ENCODE measurements at places on chromosomes 12 and 14. TPM values are rescaled to one million over a fixed set of nuclear protein-coding genes. Genes with fewer than 3 reads are reported as not detected.
A peak's percentile ranks its signal among the peaks of the same experiment; 100 is the strongest.

DNA sequence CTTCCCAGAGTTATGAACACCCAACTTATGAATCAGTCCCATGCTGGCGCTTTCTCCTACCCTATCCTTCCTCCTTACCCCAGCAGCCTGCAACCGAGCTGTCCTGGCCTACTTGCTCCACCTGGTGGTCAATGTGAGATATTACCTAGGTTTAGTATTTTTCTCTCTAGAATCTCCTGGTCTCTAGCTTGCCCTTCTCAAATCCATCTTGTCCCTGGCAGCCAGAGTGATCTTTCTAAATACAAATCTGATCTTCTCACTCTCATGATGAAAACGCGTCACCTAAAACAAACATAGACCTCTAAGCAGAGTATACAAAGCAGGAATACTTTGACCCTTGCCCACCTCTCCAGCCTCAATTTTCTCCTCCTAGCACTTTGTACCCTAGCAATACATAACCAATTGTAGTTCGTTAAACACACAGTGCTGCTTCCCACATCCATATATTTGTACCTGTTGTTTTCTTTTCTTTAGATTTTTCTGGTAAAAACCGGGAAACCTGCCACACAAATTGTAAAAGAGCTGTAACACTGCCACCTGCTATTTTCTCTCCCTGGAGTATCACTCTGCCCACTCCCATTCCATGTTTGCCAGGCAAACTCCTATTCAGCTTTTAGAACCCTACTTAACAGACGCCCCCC is 20.0 kb upstream of the TCP11L2 start:
- H3K4me3 ChIP-seq: no peak overlapping the region
- DNase-seq: peak; percentile 67
- H3K4me1 ChIP-seq: no peaks in the 10 kb centered on the region
- no peaks in the 10 kb centered on the region for H3K27me3 ChIP-seq
- H3K36me3 ChIP-seq: no peaks in the 10 kb centered on the region
- H3K27ac ChIP-seq: no peak overlapping the region

Gene IFNG-AS1
- total RNA-seq: not detected

GRCh38 chr12:65823513-65824375 is 539 bp upstream of the HMGA2 start:
- H3K27ac ChIP-seq: no peak overlapping the region
- H3K4me1 ChIP-seq: peaks cover 37% of the 10 kb centered on the region
- no peaks in the 10 kb centered on the region for H3K36me3 ChIP-seq
- peak overlapping the region; percentile 20 for H3K4me3 ChIP-seq

GRCh38 chr12:16189849-16190248 is 87.6 kb downstream of the SLC15A5 start:
- H3K4me1 ChIP-seq: no peaks in the 10 kb centered on the region
- no peak for DNase-seq
- no peak overlapping the region for H3K27ac ChIP-seq
- H3K4me3 ChIP-seq: no peak overlapping the region
- no peaks in the 10 kb centered on the region for H3K36me3 ChIP-seq
- no peaks in the 10 kb centered on the region for H3K27me3 ChIP-seq

DNA sequence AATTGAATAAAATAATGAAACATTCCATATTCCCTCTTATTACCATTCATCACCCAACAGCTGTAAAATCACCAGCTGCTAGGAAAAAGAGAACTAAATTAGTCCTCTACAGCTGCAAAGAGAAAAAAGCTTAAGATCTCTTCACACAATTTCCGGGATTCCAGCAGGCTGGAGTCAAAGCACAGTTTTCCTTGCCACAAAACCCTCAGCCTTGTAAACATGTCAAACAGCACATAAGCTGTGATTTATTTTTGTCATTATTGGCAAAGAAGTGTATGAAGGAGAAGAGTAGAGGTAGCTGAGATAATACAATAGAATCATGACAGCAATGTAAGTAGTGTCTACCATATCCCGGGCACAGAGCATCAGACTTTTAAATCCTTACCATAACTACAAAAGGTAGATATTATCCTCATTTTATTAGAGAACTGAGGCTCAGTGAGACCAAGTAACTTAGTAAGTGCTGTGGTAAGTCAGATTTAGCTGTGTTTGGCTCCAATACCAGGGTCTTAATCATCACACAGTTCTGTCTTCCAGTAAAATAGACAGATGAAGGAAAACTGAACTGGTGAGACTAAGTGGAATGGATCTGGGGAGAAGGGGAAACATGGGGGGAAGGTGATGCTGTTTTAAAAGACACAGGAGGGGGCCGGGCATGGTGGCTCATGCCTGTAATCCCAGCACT is 57.3 kb downstream of the NTN4 start:
- H3K4me3 ChIP-seq: no peak overlapping the region
- H3K27ac ChIP-seq: peak overlapping the region; percentile 61
- H3K36me3 ChIP-seq: no peaks in the 10 kb centered on the region
- no peaks in the 10 kb centered on the region for H3K27me3 ChIP-seq
- H3K4me1 ChIP-seq: peaks cover 30% of the 10 kb centered on the region
- no peak for DNase-seq

DNA sequence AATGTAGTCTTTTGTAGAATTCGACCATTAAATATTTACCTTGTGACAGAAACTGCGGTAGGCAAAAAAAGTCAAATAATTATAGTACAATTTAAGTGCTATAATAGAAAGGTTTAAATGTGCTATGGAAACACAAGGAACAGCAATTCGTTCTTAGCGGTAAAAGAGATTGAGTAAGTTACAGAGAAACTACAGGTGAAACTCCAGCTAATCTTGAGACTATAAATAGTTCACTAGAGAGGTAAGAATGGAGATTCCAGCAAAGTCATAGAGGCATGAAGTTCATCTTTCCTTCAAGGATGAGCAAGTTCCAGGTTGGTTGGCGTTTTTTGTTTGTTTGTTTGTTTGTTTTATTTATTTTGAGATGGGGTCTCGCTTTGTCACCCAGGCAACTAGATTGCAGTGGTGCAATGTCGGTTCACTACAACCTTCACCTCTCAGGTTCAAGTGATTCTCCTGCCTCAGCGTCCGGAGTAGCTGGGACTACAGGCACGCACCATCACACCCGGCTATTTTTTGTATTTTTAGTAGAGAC is 878 bp upstream of the R3HDM2 start:
- no peaks in the 10 kb centered on the region for H3K36me3 ChIP-seq
- no peak overlapping the region for H3K4me3 ChIP-seq
- DNase-seq: no peak
- H3K4me1 ChIP-seq: no peaks in the 10 kb centered on the region
- H3K27me3 ChIP-seq: no peaks in the 10 kb centered on the region
- H3K27ac ChIP-seq: peak overlapping the region; percentile 99

Gene RNU4-1
- under 0.01 TPM for total RNA-seq

DNA sequence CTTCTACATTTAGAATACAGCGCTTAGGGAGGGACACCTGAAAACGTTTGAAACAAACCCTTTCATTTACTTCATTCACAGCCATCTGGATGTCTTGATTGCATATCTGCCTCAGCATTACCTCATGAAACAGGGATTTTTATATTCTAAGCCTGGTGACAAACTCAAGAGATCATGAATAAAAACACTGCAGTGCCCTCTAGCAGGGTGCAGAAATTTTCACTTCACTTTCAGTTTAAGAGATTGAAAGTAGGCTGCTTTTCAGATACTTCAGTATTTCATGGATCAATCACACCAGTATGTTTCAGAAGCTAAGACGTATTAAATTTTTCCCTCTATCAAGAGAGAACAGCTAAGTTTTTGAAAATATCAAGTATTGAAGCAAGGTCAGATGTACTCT is 467.8 kb downstream of the MDGA2 start:
- H3K27me3 ChIP-seq: no peaks in the 10 kb centered on the region
- H3K36me3 ChIP-seq: no peaks in the 10 kb centered on the region
- no peak overlapping the region for H3K27ac ChIP-seq
- no peaks in the 10 kb centered on the region for H3K4me1 ChIP-seq
- no peak for DNase-seq

GRCh38 chr12:96197503-96198272 is 3.5 kb downstream of the ELK3 start:
- H3K36me3 ChIP-seq: no peaks in the 10 kb centered on the region
- no peaks in the 10 kb centered on the region for H3K4me1 ChIP-seq
- peak overlapping the region; percentile 88 for H3K27ac ChIP-seq
- no peaks in the 10 kb centered on the region for H3K27me3 ChIP-seq
- DNase-seq: no peak

Gene NRXN3
- 40.7 TPM for total RNA-seq

DNA sequence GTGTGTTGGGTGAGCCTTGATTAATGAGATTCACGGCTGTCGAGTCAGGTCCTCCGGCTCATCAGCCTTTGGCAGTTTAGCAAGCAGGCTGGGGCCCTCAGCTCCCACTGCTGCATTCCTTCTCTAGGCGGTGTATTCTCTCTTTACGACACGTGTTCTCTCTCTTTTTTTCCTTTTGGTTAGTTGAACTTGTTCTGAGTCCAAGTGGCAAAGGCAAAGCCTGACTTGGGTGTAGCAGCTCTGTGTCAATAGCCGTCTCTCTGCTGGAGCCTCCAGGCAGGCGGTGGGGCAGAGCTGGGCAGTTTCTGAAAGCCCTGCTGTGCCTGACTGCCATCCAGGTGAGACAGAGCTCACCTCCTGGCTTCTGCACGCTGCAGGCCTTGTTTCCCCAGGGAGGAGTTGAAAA is 46.6 kb downstream of the SUSD6 start:
- no peaks in the 10 kb centered on the region for H3K36me3 ChIP-seq
- no peak overlapping the region for H3K4me3 ChIP-seq
- H3K27ac ChIP-seq: peak overlapping the region; percentile 69
- H3K4me1 ChIP-seq: peaks cover 60% of the 10 kb centered on the region

- no peaks in the 10 kb centered on the region for H3K4me1 ChIP-seq
- H3K4me3 ChIP-seq: no peak overlapping the region
Observed at GRCh38 chr12:109818905-109819500, 14.2 kb downstream of the TRPV4 start.

Gene KSR2
- total RNA-seq: 0.41 TPM

- H3K36me3 ChIP-seq: no peaks in the 10 kb centered on the region
- H3K27me3 ChIP-seq: no peaks in the 10 kb centered on the region
- DNase-seq: no peak
- H3K4me3 ChIP-seq: no peak overlapping the region
- H3K4me1 ChIP-seq: no peaks in the 10 kb centered on the region
Observed at GRCh38 chr12:92416385-92416812, 270.8 kb upstream of the BTG1 start.

DNA sequence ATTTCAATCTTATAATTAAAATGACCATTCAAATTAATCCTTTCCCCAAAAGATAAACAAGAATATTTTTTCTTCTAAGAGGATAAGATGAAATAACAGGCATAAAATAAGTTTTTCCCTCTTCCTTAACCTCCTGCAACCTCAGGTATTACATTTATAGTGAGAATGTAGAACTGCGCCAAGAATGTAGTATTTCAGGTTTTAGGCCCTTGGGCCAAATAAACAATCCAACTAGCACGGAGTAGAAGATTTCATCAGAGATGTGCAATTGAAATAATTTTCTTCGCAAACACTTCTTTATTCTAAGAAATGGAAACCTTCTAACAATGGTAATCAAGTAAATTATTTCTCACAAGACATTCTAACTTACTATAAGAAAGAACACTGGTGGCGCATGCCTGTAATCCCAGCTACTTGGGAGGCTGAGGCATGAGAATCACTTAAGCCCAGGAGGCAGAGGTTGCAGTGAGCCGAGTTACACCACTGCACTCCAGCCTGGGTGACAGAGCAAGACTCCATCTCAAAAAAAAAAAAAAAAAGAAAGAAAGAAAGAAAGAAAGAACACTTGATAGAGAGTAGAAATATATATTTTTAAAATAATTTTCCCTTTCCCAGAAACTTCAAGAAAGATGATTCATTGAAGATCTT is 100.8 kb downstream of the TAOK3 start:
- no peaks in the 10 kb centered on the region for H3K4me1 ChIP-seq
- H3K36me3 ChIP-seq: no peaks in the 10 kb centered on the region
- H3K27me3 ChIP-seq: no peaks in the 10 kb centered on the region
- H3K27ac ChIP-seq: no peak overlapping the region
- DNase-seq: no peak

- no peak for DNase-seq
- H3K27ac ChIP-seq: no peak overlapping the region
- peaks cover 36% of the 10 kb centered on the region for H3K36me3 ChIP-seq
- no peak overlapping the region for H3K4me3 ChIP-seq
- no peaks in the 10 kb centered on the region for H3K4me1 ChIP-seq
Observed at GRCh38 chr12:132140918-132141841, 2.9 kb downstream of the DDX51 start.

Gene PLA2G1B
- total RNA-seq: not detected

Gene THTPA
- 30.6 TPM for total RNA-seq

DNA sequence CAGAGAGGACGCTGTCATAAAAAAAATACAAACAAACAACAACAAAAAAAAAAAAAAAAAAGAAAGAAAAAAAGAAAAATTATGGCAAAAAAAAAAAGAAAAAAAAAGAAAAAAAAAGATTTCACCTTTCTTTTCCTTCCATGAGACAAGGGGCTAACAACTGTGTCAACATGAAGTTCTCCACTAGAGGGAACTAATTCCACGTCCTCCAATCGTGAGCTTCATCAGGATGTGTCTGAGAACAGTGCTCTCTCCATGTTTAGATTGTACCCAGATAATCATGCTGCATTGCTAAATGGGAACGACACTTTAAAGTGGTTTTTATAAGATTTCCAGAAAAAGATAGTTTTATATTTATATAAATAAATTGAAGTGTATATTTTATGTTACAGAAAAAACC is 96.2 kb upstream of the PTPRB start:
- no peak overlapping the region for H3K4me3 ChIP-seq
- no peak overlapping the region for H3K27ac ChIP-seq
- no peaks in the 10 kb centered on the region for H3K27me3 ChIP-seq
- no peak for DNase-seq
- no peaks in the 10 kb centered on the region for H3K4me1 ChIP-seq

Gene WNT5B
- total RNA-seq: 72.3 TPM

DNA sequence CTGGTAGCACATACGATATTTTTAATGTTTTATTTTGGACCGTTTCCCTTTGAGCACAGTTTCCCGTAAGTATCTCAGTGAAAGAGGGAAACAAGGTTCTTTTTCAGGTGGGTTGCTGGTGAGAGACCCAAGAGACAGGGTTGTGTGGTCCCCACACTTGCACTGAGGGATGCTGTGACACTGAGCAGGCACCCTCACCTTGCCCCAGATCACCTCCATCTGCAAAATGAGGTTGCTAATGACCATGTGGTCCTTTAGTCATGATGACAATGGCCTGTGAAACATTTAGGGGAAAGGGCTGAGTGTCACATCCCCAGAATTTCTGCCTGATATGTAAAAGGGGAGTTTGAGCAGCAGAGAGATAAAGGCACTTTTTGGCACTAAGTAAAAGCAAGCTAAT is 4.3 kb downstream of the CCND2 start:
- H3K4me3 ChIP-seq: no peak overlapping the region
- H3K36me3 ChIP-seq: peaks cover 26% of the 10 kb centered on the region
- no peaks in the 10 kb centered on the region for H3K27me3 ChIP-seq
- H3K27ac ChIP-seq: peak overlapping the region; percentile 99
- no peak for DNase-seq
- H3K4me1 ChIP-seq: peaks cover 72% of the 10 kb centered on the region

All from sigmoid colon (tissue), 7 donors.